ENCODE measurements at places on chromosomes 7 and 10.

DNA sequence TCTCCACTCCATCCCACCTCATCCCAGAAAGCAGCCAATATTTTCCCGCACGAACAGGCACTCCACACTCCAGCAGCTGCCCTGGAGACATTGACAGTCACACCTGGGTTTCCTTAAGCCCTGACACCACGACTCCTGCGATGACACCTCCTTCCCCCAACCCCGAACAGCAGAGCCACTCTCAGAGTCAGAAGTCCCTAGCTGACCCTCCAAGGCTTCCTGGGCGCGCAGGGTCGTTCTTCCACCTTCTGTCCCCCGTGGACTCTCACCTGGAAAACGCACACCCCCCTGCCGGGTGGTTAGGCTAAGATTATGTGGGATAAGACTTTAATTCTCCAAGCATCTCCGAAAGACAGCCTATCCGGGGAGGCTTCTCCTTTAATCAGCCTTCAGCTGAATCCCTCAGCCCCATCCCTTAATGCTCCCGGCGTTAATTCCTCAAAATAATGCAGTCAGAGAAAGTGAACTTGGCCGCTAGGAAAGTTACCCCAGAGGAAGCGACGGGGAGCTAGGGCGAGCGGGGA is 1.1 kb downstream of the DENND11 start:
- DNase-seq, result no peak

- DNase-seq, result no peak
Measured at GRCh38 chr7:94351703-94352102, 43.0 kb upstream of the COL1A2 start.

DNA sequence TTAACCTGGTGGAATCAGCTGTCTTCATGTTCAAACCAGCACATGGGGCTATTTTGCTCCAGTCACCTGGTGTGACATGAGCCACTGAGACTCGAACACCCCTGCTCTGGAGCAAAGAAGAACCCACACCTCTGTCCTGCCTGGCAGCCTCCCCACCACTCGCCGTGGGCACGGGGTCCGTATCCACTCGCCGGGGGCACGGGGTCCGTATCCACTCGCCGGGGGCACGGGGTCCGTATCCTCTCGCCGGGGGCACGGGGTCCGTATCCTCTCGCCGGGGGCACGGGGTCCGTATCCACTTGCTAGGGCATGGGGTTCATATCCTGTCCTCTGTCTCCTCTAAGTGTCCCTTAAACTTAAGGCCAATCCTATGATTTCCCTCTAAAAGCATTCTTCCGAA is 558.7 kb downstream of the PTPRN2 start:
- DNase-seq, result no peak

DNA sequence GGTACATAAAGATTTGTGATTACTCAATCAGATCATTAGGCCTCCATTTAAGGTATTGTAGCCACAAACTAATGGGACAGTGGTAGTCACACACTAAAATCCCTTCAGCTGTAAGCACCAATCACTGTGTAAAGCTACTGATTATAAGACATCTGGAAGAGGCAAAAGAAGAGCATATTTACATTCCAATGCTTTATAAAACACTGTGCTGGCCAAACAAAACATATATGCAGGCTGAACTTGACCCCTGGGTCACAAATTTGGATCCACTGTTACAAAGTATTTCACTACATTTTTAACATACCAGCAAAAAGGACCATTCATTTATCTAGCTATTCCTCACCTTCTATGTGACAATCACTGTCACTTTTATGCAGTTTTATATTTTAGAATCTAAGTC is 41.4 kb upstream of the ANLN start:
- no peak for DNase-seq

DNA sequence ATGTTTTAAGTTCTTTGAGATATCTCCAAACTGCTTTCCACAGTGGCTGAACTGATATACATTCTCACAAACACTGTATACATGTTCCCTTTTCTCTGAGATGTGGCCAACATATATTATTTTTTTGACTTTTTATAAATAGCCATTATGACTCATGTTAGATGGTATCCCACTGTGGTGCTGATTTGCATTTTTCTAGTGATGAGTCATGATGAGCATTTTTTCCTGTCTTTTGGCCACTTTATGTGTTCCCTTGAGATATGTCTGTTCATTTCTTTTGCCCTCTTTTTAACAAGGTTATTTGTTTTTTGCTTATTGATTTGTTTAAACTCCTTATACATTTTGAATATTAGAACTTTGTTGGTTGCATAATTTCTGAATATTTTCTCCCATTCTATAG is 1055.1 kb downstream of the NXPH1 start:
- no peak for DNase-seq

GRCh38 chr10:79380946-79381721 is 33.9 kb downstream of the PPIF start:
- DNase-seq, result peak; percentile 71

GRCh38 chr7:142581341-142581740 is 167.9 kb upstream of the PRSS1 start:
- DNase-seq, result no peak

- no peak for DNase-seq
Measured at GRCh38 chr7:141161550-141162535, 88.0 kb downstream of the TMEM178B start.

DNA sequence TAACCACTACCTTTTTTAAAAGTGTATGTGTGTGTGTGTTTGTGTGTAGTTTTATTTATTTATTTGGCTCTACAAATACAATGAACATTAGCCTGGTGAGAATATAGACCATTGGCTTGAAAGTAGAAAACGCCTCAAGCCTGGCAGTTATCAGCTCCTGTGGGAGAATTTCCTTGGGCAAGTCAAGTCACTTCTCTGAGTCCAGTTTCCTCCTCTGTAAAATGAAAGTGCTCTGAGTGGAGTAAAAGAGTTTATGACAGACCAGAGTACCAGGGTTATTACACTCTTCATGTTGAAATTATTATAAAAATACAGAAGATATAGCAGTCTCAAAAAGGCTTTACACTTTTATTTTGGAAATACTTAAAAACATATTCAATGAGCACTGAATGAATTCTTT is 10.1 kb upstream of the RHOBTB1 start:
- no peak for DNase-seq

DNA sequence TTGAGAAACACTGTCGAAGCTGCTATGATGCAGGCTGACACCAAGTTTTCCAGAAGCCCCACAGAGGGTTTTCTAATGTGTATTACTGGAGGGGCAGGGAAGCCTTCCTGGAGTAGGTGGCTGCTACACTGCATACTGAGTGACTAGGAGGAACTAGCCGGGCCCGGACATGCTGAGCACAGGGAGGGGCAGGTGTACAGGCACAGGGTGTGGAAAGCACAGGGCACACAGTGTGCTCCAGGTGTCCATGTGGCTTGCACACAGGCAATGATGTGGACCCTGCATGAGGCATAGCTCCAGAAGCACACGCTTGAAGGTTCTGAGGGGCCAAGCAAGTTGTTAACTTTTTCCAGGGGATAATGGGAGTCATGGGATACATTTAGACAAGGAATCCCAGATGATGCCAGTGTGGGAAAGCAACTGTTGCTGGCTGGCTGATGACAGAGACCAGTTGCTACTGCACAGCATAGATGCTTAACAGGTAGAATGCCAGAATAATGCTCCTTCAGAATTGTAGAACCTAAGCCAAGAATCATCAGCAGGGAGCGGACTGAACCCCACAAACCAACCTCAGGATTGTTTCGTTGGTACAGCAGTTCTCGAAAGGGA is 14.6 kb downstream of the DHX32 start:
- DNase-seq, result no peak

DNA sequence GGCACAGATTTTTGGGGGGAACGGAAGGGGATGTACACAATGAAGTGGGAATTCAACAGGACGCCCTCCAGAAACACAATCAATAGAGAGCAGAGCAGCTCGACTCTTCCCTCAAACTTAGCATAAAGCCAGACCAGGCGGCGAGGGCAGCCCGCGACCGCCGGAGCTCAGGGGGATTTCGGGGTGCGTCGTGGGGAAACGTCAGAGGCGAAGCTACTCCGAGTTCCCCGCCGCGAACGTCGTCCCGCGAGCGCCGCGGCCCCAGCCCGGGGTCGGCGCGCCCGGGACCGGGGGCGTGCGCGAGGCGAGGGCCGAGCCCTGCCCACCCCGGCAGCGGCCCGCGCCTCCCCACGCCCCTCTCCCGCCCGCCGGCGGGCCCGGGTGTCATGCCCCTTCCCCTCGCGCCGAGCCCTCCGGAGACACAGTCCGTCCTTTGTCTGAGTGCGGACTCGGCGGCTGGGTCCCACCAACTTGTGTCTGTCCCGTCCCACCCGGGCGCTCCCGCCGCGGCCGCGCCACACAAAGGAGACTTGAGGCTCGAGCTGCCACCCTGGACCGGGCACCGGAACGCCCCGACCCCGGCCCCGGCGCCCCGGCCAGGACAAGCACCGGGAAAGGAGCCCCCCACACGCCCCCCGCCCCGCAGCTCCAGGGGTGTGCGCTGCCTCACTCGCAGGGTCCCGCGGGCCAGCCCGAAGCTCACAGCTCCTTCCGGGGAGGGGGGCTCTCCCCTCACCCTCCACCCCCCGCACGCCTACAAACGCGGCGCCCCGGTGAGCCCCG is 634 bp downstream of the EZH2 start:
- DNase-seq, result peak; percentile 74

DNA sequence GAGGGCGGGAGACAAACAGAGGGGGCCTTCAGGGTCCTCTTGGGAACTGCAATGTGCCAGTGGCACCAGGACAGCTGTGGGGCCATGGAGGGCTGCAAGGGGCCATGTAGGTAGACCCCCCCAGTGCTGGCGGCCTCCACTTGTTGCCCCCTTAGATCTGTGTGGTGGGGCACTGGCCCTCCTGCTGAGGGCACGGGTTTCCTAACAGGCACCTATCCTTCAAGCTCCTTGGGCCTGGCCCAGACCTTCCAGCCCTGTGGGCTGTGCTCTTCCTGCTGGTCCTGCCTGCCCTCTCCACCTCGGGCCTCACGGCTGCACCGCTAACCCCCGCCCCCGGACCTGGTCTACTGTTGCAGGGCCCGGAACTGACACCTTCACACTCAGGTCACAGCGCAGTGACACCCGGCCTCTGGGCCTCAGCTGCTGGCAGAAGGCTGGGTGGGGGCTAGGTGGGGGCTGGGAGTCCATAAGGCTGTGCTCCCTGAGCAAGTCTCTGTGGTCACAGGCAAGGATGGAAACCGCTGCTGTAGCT is 12.6 kb downstream of the RASGEF1A start:
- DNase-seq, result peak; percentile 66

DNA sequence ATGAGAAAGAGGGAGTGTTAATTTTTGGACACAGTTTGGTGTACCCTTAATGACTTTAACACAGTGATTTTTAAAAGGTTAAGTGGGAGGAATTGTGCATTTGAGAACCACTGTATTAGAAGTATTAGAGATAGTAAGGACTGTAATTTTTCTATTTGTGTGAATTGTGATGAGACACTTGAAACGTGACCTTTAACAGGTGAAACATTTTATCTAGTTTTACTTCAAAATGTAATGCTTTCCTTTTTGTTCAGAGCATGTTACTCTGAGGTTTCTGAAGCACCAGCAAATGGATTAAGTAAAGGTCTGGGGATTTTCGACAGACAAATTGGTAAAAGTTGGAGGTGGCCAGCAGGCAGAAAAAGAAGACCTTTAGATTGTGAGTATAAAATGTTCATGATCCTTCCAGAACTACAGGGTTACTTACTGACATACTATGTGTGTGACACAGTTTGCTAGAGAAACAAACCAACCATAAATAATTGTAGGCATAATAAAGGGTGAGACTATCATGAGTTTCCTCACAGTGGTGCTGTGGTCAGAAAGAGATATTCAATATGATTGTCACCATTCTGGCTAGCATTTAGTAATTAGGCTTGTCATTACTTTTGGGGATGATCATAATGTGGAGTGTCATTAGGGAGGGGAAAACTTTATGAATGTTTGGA is 26.1 kb downstream of the LCOR start:
- DNase-seq, result no peak

GRCh38 chr10:99849536-99849935 is 67.1 kb downstream of the ABCC2 start:
- DNase-seq, result no peak

DNA sequence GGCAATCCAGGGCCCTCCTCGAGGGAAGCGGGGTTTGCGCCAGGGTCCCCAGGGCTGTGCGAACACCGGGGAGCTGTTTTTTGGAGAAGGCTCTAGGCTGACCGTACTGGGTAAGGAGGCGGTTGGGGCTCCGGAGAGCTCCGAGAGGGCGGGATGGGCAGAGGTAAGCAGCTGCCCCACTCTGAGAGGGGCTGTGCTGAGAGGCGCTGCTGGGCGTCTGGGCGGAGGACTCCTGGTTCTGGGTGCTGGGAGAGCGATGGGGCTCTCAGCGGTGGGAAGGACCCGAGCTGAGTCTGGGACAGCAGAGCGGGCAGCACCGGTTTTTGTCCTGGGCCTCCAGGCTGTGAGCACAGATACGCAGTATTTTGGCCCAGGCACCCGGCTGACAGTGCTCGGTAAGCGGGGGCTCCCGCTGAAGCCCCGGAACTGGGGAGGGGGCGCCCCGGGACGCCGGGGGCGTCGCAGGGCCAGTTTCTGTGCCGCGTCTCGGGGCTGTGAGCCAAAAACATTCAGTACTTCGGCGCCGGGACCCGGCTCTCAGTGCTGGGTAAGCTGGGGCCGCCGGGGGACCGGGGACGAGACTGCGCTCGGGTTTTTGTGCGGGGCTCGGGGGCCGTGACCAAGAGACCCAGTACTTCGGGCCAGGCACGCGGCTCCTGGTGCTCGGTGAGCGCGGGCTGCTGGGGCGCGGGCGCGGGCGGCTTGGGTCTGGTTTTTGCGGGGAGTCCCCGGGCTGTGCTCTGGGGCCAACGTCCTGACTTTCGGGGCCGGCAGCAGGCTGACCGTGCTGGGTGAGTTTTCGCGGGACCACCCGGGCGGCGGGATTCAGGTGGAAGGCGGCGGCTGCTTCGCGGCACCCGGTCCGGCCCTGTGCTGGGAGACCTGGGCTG is 26.0 kb downstream of the PRSS2 start:
- DNase-seq, result peak; percentile 56

DNA sequence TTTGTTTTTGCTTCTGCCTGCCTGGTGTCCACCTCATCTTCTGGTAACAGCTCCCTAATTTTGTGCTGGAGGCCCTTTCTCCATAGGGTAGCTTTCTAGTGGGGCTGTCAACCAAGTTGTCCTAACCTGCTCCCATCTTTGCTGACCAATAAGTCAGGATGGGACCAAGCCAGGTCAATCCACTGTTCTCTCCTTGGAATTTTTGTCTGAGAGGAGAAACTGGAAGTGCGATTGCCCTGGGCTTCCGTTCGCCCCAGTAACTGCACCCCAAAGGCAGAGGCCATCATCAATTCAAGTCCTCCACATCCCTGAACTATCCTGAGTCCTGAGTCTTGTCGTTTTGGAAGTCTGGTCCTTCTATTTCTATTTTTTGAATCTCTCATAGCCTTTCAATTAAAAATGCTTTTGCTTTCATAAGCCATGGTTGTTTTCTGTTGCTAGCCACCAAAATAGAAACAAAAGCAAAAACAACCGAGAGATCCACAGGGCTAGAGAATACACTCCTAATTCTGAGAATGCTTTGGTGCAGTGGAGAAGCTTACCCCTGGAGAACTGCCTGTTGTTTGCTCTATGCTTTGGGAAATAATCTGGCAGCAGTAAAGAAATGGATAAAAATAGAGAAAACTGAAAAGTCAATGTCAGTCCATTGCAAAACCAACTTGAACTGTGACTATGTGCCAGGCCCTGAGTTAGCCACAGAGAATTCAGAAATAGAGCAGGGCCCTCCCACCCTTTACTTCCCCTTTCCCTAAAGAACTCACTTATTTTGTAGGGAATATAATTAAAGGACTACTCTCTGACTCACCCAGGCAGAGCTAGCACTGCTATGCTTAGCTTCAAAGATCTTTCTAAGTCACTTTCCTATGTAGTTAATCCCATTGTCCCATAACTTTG is 368.1 kb downstream of the CXCL12 start:
- DNase-seq, result no peak
